Stimulated activated CD4-positive, alpha-beta T cell treated with anti-CD3 and anti-CD28 coated beads, TNF-alpha, amount 100 ng/mL, for 4 hours (primary cell): ENCODE measurements at places on chromosomes 1 and 21.

GRCh38 chr1:89566761-89567174, 42.1 kb downstream of the LRRC8B start:
- DNase-seq: no peak

DNA sequence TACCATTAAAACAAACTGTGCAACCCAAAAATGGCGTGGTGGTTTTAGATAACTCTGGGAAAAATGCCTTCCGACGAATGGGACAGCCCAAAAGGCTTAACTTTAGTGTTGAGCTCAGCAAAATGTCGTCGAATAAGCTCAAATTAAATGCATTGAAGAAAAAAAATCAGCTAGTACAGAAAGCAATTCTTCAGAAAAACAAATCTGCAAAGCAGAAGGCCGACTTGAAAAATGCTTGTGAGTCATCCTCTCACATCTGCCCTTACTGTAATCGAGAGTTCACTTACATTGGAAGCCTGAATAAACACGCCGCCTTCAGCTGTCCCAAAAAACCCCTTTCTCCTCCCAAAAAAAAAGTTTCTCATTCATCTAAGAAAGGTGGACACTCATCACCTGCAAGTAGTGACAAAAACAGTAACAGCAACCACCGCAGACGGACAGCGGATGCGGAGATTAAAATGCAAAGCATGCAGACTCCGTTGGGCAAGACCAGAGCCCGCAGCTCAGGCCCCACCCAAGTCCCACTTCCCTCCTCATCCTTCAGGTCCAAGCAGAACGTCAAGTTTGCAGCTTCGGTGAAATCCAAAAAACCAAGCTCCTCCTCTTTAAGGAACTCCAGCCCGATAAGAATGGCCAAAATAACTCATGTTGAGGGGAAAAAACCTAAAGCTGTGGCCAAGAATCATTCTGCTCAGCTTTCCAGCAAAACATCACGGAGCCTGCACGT, 82.1 kb downstream of the PRDM2 start:
- no peak for DNase-seq

GRCh38 chr21:29316029-29316742, 17.5 kb downstream of the BACH1 start:
- DNase-seq: no peak

- no peak for DNase-seq
Measured at GRCh38 chr21:33852485-33852884, 63.1 kb downstream of the ATP5PO start.
